ENCODE measurements at places on chromosomes 5 and 9. TPM values are rescaled to one million over a fixed set of nuclear protein-coding genes. Genes with fewer than 3 reads are reported as not detected.

DNA sequence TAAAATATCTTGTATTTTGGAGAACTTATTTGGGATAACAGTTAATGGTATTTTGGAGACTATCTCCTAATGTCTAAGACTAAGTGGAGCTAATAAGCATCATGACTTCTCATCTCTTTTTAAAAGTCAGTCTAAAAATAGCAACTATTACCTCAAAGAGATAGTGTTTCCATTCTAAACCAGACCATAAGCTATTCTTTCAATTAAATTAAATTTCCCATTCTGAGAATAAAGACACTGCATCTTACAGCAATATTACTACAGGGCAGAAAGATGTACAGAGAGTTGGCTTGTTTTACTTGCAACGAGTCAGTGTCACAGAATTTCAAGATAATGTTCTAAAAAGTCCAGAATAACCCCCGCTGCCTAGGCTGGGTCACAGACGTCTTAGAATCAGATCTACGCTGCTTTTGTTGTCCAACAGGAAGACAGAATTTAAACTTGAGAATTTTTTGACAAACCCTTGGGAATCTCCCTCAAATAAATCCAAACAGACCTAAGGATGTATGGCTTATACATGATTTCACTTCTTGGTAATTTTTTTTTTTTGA, 98.9 kb downstream of the USP20 start:
- no peak for DNase-seq
- no peak overlapping the region for H3K4me3 ChIP-seq
- H3K4me1 ChIP-seq = peaks cover 32% of the 10 kb centered on the region
- no peak overlapping the region for H3K27ac ChIP-seq
- no peaks in the 10 kb centered on the region for H3K27me3 ChIP-seq

DNA sequence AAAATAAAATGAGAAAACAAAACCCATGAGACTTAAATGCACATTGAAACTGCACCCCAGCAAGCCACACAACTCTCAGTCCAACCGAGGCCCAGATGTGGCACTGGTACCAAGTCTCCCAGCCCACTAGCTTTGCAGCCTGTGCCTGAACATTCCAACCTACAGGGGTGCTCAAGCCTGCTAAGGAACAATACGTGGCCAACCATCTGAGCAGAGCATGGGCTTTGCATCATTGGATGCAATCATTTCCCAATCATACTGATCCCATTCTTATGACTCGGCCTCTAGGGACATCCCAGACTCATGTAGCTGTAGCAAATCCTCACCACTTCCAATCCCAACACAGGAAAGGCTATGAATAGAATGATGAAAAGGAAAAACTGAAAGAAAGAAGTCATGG, 297.2 kb downstream of the SPOCK1 start:
- H3K4me3 ChIP-seq = no peak overlapping the region
- peaks cover 19% of the 10 kb centered on the region for H3K4me1 ChIP-seq
- peaks cover 24% of the 10 kb centered on the region for H3K27me3 ChIP-seq
- no peak for DNase-seq
- H3K36me3 ChIP-seq = no peaks in the 10 kb centered on the region

GRM6 gene
- not detected for total RNA-seq

DNA sequence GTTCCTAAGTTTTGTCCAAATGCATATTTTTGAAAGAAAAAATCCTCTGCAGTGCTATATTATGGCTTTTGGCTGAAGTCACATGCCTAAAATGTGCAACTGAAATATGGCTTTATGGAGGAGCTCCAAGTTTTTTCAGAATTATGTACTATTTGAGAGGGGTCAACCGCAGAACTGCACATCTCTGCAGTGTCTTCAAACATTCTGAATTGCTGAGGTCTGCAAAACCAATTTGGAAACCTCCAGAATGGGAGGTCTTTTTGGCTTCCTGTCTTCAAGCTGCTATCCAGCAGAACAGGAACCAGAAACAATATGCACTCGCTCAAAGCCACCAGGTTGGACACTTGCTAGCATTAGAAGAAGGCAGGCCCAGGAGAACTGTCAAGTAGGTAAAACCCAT, 376.0 kb upstream of the PAPPA start:
- H3K27ac ChIP-seq = no peak overlapping the region
- no peaks in the 10 kb centered on the region for H3K36me3 ChIP-seq
- no peak overlapping the region for H3K4me3 ChIP-seq
- peaks cover 5% of the 10 kb centered on the region for H3K27me3 ChIP-seq

DNA sequence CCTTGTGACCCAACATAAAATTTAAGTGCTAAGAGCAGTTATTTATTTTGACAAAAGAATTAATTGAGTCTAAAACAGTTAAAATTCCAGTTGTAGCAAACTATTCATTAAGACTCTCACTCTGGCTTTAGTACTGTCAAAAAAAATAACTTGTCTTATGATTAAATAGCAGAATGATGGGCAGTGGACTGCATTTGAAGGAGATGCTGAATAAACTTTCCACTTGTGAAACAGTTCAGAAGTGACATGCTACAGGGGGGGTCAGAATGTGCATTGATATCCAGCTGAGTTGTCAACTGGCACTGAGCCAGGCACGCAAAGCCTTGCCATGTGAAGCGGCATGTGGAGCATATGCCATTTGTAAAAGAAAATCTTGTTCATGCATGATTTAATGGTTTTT, 76.0 kb downstream of the FCHO2 start:
- H3K27ac ChIP-seq = peak overlapping the region; percentile 95
- no peaks in the 10 kb centered on the region for H3K27me3 ChIP-seq
- peaks cover 10% of the 10 kb centered on the region for H3K36me3 ChIP-seq
- peaks cover 14% of the 10 kb centered on the region for H3K4me1 ChIP-seq
- no peak overlapping the region for H3K4me3 ChIP-seq
